ENCODE measurements at places on chromosomes 13 and 19.
A peak's percentile ranks its signal among the peaks of the same experiment; 100 is the strongest.

DNA sequence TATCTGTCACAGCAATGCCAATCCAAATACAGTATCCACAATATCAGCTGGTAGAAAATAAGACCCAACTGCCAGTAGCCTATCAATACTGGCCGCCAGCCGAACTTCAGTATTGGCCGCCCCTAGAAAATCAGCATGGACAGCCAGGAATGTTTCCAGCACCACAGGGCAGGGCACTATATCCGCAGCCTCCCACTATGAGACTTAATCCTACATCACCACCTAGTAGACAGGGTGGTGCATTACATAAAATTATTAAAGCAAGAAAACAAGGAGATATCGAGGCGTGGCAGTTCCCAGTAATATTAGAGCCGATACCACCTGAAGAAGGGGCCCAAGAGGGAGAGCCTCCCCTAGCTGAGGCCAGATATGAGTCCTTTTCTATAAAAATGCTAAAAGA lies 111.3 kb downstream of the ZNF486 start:
- DNase-seq, result no peak

- peak; percentile 62 for DNase-seq
These were observed 1.1 kb downstream of the VSTM2B start for GRCh38 chr19:29526730-29527499.

DNA sequence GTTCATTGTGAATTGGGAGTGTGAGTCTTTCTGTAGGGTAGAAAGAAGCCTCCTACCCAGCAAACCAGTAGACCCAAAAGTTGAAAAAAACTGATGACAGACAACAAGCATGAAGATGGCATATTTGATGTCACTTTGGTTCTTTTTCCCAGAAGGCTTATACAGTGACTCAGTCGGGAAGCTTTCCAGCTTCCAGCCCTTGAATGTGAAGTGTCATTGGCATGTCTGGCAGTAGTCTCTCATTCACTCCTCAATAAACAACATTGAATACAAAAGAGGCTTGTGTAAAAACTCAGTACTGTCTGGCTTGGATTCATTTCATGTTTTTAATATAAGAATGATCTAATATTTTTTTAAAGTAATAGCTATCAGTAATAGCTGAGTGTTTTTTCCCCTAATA lies 68.7 kb downstream of the IPO5 start:
- DNase-seq, result no peak

DNA sequence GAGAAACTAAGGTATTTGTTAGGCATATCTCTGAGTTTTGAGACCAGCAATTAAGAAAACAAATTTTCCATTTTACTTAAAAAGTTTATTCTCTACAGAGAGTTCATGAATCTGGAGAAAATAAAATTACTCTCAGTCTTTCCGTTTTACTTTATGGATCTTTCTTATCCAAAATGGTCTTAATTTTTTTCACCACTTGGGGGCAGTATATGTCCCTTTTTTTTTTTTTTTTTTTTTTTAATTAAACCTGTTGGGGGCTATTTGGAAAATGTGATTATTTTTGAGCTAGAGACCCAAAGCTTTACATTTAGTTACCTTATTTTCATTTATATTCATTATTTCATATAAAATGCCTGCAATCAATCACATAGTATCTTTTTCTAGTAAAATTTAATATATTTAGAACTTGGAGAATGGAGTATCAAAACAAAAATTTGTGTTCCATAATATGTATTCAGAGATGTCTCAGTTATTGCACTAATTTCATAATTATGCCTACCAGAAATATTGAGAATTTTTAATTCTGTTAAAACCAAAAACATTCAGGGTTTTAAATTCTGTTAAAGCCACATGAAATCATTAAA lies 27.1 kb downstream of the PIBF1 start:
- no peak for DNase-seq

GRCh38 chr13:27919659-27919933 lies 204 bp upstream of the PDX1 start:
- DNase-seq, result no peak

GRCh38 chr13:96816874-96817273 lies 177.4 kb downstream of the OXGR1 start:
- DNase-seq, result no peak

DNA sequence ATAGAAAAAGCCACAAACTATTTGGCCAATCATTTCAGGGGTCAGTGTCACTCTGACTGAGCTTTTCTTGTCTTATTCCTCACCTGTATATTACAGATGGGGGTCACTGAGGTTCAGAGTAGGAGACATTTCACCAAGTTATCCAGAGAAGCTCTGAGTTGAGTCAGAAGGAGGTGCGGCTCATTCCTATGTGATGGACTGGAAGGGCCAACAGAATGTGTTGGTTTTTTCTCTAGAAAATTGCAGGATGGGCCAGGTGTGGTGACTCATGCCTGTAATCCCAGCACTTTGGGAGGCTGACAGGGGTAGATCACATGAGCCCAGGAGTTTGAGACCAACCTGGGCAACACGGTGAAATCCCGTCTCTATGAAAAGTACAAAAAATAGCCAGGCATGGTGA lies 24.5 kb upstream of the ZNF83 start:
- no peak for DNase-seq

DNA sequence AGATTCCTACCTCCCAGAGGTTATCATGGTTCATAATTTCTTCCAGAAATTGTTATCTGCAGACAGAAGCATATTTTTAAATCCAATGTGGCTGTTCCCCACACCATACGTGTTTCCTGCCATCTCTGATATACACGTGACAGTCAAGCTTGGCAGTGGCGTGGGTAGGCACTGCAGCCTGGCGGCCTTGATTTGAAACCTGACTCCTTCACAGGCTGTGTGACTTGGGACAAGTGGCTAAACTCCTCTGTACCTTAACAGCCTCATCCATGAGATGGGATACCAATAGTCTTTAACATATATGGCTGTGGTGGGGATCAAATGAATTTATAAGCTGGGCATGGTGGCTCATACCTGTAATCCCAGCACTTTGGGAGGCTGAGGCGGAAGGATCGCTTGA lies 33.2 kb downstream of the DPF1 start:
- no peak for DNase-seq

DNA sequence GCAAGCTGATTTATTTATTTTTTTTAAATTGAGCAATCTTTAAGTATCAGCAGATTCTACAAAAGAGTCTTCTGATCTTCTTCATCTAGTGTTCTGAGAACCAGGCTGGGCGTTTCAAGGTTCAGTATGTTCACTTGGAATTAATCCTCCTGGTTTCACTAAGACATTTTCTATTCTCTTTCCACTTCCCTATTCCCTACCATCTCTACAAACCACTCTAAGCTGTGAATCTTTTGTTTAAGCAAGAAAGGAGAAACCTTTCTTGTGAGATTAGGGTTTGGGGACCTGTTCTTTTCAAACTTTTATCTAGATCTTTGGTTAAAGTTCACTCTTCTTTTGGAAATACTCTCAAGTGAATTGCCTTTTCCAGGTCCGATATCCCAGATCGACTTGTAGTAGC lies 59.3 kb downstream of the URI1 start:
- no peak for DNase-seq

- no peak for DNase-seq
These were observed 749 bp downstream of the GDF15 start for GRCh38 chr19:18386543-18387271.

DNA sequence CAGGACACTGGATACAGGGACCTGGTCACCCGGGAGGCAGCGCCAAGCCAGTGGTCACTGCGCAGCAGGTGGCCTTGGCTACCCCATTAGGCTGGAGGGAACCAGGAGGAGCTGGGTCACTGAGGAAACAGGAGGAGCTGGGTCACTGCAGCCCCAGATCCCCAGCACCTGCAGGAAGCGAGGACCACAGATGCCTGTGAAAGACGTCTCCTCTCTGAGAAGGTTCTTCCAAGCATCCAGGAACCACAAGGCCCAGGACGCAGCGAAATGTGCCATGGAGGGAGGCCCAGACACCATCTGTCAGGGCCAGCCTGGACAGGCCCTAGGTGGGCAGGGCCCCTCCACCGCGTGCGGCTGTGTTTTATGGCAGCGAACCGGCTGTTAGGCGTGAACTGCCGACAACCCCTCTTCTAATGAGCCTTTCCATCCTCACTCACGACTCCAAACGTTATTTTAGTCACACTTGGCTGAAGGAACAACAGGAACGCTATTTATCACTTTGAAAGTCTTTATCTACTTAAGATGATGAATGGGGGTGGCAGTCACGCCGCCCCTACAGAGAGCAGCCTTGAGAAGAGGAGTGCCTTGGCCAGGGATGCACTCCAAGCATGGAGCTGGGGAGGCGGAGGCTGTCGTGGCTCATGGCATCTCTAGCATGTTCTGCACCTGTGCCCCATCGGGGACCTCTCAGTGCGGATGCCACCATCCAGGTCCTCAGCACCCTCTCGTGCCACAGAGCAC lies 53.3 kb downstream of the CEBPG start:
- DNase-seq, result no peak

GRCh38 chr19:51256155-51256625 lies 5.3 kb downstream of the SIGLECL1 start:
- DNase-seq, result no peak

- DNase-seq, result no peak
These were observed 19.3 kb upstream of the EHD2 start for GRCh38 chr19:47693903-47694302.

GRCh38 chr13:39587939-39588338 lies 15.1 kb downstream of the LHFPL6 start:
- no peak for DNase-seq

GRCh38 chr19:33722456-33723239 lies 74.0 kb upstream of the KCTD15 start:
- no peak for DNase-seq

DNA sequence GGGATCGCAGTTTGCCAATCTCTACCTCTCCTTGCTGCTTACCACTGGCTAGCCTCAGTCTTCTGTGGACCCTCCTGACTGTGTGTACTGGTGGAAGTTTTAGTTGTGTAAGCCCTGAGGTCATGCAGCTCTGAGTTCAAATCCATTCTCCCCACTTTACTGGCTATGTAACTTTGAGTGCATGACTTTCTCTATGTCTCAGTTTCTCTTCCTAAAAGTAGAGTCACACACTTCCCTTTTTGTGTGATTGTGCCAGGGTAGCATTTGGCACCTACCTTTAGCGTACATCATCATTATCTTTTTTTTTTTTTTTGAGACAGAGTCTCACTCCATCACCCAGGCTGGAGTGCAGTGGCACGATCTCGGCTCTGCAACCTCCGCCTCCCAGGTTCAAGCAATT lies 70.3 kb downstream of the MAP4K1 start:
- DNase-seq, result no peak

DNA sequence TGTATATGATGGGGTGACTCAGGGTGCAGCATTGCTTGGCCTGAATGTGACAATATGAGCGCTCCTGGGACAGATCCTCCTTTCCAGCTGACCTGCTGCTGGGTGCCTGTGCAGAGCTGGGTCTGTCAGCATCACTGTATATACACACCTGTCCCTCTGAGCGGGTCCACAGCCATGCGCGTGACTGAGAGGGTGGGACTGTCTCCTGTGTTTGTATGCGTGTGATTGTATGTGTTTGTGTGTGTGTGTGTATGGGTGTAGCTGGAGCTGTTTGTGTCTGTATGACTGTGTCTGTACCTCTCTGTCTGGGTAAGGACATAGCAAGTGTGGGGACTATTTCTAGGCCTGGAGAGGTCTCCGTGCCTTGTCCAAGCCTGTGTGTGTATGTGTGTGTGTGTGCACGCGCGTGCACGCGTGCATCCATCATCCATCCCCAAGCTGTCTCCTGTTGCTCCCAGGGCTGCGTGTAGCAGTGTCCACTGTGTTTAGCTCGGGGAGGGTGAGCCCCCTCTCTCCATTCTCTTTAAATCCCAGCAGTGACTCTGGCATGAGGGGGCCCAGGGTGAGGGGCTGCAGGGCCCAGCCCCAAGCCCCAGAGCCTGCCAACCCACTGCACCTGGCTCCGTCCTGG lies 8.3 kb downstream of the IGLON5 start:
- DNase-seq, result no peak

- no peak for DNase-seq
These were observed 2.8 kb downstream of the TNNT1 start for GRCh38 chr19:55146078-55146704.

GRCh38 chr19:53908935-53909415 lies at the start of gene CACNG7:
Gene CACNG7 (plus strand): TSS chr19:53909278. CDS start chr19:53912832, 3,554 bp downstream.
- no peak for DNase-seq

GRCh38 chr19:17576758-17577456 lies 21.5 kb downstream of the COLGALT1 start:
- DNase-seq, result no peak

DNA sequence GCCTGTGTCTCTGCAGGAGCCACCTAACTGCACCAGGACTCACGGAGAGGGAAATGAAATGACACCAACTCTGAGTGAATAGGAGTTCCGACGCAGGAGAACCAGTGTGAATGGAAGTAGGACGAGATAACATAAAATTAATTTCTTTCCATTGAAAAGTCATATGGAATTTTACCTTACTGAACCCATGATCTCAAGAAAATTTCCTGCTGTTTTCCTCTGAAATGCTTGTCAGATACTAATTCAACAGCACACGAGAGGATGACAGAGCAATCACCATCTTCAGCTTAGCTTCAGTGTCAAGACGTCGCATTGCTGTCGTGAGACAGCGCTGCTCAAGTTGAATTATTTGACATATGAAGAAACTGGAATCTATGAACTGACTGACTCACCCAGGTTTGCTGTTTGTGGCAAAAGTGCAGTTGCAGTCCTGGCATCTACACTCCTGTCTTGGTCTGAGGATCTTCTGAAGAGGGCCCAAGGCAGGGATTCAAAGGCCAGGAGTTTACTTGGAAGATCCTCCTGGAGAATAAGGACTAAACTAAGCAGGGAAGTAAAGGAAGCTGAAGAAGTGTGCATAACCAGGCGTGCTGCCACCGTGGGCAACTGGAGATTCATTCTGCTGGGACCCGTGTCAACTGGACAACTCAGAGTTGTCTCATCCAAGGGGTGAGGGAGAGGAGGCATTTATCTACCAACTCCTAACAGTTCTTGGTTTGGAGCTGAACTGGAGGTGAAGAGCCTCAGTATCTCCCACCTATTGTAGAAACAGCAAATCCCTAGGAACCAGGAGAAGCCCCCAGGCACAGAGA lies 214.4 kb upstream of the IRS2 start:
- DNase-seq, result no peak

DNA sequence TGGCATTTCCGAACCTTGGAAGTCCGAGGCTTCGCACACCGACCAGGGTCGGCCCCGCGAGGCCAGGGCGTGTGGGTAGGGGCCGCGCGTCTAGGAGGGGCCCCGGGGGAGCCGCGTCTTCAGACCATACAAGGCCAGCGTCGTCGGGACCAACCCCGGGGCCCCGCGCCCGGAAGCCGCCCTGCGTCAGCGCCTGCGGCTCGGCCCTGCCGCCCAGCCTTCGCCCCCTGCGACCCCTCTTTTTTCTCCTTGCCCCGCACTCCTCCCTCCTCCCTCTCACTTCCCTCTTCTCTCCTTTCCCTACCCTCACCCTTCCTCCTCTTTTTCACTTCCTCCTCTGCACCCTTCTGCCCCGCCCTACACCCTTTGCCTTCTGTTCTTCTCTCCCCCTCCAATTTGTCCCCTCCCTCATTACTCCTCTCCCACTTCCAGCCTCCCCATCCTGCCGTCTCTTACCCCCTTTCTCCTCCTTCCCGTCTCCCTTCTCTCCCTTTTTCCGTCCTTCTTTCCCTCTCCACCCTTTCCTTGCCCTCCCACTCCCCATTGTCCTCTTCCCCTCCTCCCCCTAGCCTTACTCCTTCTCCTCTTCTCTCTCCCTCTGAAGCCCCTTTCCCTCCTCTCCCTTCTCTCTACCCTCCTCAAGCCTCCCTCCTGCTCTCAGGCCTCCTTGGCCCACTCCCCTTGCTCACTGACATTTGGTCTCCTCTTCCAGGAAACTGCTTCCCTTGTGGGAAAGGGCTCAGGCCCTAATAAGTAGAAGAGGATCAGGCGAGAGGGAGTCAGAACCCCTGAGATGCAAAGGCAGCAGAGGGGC lies 2.2 kb upstream of the PLEKHG2 start:
- DNase-seq, result peak; percentile 67

GRCh38 chr19:29617366-29618266 lies 11.5 kb downstream of the POP4 start:
- no peak for DNase-seq

- DNase-seq, result no peak
These were observed 100.3 kb downstream of the ARHGEF7 start for GRCh38 chr13:111215081-111216047.
